Activated CD4-positive, alpha-beta memory T cell treated with anti-CD3 and anti-CD28 coated beads, Interleukin-2, amount 10 ng/mL, durations not matched to agents 7 days and 5 days (primary cell): ENCODE measurements at places on chromosomes 2 and 18.
A peak's percentile ranks its signal among the peaks of the same experiment; 100 is the strongest.

GRCh38 chr2:206611736-206612135 lies 30.6 kb upstream of the FAM237A start:
- DNase-seq = no peak

DNA sequence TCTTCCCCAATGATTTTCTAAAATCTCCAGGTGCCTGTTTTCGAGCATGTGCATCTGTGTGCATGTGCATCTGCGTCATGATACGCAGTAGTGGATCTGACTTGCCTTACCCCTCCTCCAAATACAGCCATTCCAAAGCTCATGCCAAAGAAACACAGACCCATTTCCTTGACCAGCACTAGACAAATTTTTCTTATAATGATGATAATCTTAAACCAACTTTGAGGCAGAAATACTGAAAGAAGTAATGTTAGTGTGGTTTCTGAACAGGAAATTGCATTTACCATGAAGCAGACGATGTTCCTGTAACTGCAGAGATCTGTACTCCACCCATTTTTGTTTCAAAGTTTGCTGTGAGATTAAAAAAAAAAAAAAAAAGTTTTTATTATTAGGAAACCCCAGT lies 25.6 kb downstream of the CYTIP start:
- no peak for DNase-seq

- no peak for DNase-seq
These were observed 4.9 kb upstream of the PHLPP1 start for GRCh38 chr18:62710417-62710816.

DNA sequence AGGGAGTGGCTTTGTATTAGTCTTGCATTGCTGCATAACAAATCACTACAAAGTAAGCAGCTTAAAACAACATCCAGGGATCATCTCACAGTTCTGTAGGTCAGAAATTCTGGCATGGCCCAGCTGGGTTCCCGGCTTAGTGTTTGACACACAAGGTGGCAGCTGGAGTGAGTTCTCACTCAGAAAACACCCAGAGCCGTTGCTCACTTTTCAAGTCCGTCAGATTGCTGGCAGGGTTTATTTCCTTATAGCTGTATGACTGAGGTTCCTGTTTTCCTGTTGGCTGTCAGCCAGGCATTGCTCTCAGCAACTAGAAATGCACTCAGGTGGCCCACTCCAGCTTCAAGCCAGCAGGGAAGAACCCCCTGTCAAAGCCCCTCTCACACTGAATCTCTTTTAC lies 324.1 kb downstream of the CCDC178 start:
- DNase-seq = no peak

GRCh38 chr2:45643543-45644542 lies 7.6 kb upstream of the PRKCE start:
- DNase-seq = peak; percentile 72

DNA sequence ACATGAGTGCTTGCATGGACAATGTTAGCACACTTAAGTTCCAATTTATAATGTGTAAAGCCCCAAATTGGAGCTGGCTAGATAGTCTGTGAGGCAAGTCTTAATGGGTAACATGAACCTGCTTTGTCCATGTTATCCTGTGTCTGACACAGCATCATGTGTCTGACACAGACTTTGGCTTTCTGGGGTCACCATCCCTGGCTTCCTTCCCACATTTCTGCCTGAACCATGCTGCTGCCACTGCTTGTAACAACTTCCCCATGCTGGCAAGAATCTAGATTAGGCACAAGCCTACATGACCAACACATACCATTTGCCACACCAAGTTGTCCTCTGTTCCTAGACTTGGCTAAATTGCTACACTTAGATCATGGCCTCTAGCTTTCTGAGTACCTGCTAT lies 49.8 kb upstream of the ZBTB7C start:
- DNase-seq = no peak

DNA sequence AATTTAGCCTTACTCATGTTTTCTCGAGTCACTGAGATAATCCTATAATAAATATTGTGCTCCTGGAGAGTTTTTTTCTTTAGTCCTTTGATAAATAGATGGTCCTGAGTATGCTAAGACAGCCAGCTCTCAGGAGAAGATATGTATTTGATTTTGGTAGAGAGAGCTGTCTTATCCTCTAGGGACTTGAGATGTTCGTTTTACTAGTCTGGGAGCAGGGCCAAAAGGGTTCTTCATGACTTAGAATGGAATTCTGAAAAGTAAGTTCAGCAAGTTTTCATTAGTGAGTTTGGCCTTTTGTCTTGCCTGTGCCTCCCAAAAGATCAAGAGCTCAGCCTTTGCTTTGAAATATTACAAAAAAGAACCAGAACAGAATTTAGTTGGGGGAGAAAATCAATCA lies 246.7 kb downstream of the BABAM2 start:
- DNase-seq = no peak

DNA sequence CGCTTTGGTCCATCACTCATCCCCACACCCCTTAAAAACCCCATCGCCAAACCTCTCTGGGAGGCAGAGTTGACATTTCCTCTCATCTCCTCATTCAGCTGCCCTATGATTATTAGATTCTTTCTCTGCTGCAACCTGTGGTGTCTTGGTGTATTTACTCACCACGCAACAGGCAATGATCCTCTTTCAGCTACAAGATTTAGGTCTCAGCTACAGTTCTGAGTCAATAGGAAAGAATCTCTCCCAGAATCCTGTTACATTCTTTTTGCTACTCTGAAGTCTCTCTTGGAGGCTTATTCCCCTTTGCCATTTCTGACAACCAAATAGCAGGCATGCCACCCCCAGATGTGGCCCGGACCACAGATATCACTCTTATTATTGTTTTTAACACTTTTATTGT lies 468.3 kb upstream of the GYPC start:
- no peak for DNase-seq

DNA sequence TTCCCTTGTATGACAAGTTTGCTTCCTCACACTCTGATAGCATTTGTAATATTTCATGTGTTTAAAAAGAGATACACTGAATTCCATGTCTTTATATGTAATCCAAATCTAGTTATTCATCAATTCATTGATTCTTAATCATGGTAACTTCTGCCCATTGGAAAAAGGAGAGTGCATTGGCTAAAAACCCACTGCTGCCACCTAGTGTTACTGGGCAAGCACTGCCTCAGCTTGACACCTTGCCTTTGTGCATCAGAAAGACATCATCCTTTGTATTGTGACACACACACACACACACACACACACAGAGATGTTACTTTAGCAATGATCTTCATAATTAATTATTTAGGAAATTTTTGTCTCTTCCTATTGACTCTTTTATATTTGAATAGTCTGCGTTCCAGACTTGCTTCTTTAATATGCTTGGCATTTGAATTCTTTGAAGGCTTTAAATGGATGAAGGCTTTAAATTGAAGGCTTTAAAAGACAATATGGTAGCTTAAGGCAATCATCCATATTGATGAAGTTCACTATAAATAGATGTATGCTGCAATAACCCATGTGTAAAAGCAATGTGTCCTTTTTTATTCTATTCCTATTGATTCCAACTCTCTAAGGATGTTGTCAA lies 414.2 kb upstream of the CHST9 start:
- DNase-seq = peak; percentile 25

GRCh38 chr2:28002181-28002580 lies 111.7 kb downstream of the BABAM2 start:
- DNase-seq = no peak

DNA sequence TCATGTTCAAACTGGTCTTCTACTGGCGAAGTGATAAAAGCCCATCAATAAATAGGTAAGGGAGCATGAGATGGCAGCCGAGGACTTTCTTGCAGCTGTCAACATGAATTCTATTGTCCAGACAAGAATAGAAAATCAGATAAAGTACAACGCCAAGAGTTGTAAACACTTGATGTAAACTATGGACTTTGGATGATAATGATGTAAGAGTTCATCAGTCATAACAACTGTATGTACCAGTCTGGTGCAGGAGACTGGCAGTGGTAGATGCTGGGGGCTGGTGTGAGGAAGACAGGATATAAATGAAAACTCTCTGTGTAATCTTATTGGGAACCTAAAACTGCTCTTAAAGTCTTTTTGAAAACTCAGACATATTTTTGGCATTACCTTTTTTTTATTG lies 155.9 kb upstream of the RASGRP3 start:
- DNase-seq = no peak

- DNase-seq = no peak
These were observed 1.4 kb downstream of the WNT6 start for GRCh38 chr2:218860950-218861381.

DNA sequence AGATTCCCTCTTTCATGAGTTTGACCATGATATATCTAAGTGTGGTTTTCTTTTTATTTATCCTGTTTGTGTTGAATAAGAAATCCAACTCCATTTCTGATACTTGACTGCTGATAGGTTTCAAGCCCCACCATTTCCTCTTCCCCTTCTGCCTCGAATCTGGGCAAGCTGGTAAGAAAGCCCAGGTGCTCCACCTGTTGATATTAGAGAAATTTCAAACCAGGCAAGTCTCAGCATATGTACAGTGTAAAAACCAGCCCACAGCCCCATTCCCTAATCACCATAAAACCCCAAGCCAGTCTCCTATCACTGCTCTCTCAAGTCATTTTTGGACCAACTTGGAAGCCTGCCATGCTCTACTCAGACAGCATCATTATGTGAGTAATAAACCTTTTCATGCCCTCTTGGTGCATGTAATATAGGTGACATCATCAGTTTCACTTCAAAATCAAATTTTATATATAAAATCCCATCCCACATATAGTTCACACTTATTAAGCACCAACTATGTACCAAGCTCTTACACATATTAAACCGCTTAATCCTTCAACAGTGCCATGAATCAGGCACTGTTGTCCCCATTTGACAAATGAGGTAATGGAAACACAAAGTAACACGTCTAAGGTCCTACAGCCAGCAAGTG lies 46.6 kb downstream of the SMAD2 start:
- no peak for DNase-seq

GRCh38 chr2:231680992-231681852 lies 27.1 kb upstream of the PTMA start:
- DNase-seq = no peak

GRCh38 chr18:8603663-8604520 lies 5.3 kb upstream of the RAB12 start:
- no peak for DNase-seq

DNA sequence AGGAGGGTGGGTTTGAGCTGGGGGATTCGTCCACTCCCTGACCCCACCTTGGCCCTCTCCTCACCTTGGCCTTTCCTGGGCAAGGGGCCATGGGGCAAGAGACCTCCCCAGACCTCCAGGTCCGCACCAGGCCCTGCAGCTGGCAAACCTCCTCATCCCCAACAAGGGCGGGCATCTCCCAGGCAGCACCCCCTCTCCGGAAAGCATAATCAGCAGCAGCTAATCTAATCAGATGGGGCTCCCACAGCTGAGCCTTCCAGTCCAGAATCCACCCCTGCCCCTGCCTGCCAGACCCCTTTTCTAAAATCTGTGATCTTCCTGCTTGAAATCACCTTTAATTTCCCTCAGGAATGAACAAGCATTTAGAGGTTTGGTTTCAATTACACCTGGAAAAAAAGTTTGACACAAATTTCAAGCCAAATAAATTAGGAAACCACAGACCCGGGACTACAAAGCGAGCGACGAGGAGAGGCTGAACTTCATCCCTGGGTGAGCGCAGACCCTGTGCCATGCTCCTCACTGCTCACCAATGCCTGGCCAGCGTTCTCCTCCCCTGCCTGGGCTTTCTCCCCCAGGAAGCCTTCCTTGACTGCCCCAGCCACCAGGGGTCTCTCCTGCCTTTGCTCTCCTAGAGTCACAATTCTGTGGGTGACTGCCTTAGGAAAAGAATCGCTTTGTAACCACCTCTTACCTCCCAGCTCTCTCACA lies 143.0 kb upstream of the MYCN start:
- DNase-seq = no peak

DNA sequence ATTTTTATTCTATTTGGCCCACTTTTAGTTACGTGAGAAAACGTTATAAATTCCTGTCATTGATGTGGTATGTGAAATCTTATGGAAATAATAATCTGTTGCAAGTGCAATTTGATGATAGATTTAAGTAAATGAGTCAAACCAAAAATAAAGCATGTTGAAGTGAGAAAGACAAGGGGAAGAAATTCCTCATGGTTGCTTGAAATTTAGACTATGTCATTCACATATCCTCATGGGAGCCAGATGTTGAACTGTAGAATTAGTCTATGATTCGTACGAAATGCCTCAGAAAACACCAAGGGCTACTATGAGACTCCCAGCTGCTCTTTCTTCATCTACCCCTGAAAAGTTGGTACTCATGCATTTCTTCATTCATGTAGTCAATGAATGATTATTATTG lies 55.7 kb downstream of the KLHL14 start:
- no peak for DNase-seq
